Bronchial epithelial cell (primary cell): ENCODE measurements at places on chromosomes 4 and X.
A peak's percentile ranks its signal among the peaks of the same experiment; 100 is the strongest.

- DNase-seq = peak; percentile 49
Observed at GRCh38 chr4:2794486-2795299, 1.8 kb downstream of the SH3BP2 start.

DNA sequence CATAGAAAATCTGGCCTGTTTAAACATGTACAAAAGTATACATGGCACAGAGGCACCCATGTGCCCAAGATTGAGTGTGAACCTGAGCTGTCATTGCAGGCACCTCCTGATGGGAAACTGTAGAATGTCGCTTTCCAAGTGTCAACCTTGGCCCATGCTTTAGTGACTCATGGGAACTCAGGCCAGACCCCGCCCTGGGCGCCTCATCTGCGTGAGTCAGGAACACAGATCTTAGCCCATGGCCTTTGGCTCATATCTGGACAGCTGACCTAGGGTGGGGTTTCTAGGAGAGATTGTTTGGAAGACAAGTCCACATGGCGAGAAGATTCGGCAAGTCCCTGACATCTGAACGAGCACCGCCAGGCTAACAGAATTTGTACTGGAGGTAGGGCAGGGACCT, 50.0 kb downstream of the CYTL1 start:
- peak; percentile 3 for DNase-seq

DNA sequence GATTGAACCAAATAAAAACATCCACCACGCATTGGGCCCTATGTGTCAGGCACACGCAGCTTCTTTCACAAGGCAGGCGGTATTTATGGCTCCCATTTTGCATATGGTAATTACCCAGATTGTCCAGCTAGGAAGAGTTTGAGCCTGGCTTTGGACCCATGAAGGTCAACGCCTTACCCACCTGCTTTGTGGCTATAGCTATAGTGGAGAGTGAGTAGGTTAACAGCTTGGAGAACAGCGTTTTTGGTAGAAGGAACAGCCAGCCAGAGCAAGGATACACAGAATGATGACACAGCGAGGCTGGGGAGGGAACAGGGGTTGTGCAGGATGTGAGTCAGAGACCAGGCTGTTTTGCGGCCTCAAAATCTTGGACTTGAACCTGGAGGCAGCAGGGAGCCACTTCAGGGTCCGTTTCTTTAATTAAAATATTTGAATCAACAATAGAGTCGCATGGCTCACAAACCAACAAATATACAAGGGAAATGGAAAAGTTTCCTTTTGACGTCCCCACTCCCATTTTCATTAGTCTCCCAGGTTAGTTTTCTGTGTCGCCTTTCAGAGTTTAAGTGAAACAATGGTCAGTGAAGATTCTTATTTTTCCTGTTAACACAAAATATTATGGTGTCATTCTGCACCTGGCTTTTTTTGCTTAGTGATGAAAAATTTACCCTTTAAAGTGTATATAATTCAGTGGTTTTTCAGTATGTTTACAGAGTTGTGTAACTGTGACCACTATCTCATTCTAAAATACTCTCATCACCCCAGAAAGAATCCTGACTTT, 118.2 kb upstream of the STX18 start:
- DNase-seq = peak; percentile 83

DNA sequence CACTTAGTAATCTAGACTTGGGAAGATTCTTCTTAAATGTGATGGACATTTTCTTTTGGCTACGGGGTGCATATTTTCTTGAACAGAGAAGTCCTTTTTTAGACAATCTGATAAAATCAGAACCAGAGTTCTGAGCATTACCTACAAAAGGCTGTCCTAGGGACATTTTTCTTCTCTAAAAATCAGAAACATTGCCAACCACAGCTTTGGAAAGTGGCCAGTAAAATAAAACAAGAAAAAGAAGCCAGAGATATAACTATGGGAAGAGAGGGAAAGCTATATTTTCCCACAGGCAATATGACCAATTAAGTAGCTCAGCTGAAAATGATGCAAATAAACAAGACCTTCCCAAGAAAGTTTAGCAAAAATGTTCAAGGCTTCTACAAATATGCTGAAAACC, 55.9 kb downstream of the MXRA5 start:
- DNase-seq = no peak

GRCh38 chrX:135425026-135425965, 3.6 kb downstream of the SMIM10L2A start:
- DNase-seq = no peak

- no peak for DNase-seq
Observed at GRCh38 chr4:10460313-10461047, 3.3 kb upstream of the ZNF518B start.

- no peak for DNase-seq
Observed at GRCh38 chrX:96763608-96764007, 79.0 kb downstream of the DIAPH2 start.

DNA sequence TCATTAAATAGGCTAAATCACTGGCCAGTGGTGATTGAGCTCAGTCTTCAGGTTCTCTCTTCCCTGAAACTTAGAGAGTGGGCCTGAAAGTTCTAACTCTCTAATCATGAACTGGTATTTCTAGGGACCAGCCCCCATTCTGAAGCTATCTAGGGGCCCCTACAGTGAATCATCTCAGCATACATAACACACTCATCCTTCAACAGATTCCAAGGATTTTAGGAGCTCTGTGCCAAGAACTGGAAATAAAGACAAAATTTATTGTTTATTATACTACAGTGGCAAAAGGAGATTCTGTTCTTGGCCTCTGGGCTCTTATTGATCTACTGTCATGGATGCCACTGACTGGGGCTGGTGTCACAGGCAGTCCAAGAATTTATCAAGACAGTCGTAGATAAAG, 263.8 kb upstream of the IGFBP7 start:
- no peak for DNase-seq
